ENCODE measurements at places on chromosomes 16 and 17.
A peak's percentile ranks its signal among the peaks of the same experiment; 100 is the strongest.

DNA sequence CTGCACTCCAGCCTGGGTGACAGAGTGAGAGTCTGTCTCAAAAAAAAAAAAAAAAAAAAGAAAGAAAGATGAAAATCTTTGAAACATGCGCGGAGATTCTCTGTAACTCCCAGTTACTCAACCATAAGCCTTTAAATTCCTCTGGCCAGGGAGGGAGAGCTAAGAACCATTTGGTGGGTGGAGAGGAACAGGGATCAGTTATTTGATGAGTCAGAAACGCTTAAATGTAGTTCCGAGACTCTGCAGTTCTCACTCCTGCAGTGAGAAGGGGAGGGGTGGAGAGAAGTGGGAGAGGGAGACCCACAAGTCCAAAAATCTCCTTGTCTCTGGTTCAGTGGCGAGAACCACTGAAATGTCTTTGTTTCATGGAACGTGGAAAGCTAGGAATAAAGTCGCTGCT is 266.7 kb downstream of the SOX9 start:
- no peak for DNase-seq

DNA sequence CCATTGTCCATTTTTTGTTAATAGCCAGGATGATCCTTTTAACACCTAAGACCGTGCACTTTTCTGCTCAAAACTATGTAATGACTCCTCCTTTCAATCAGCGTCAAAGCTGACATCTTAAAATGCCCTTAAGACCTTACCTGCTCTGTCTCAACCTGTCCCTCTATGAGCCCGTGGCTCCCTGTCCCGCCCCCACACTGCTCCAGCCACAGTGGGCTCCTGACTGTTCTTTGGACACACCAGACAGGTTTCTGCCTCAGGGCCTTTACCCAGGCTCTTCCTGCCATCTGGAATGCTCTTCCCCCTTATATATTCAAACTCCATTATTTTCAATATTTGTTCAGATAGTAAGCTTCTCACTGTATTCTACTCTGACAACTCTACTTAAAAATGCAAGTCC is 14.1 kb downstream of the CDRT15 start:
- no peak for DNase-seq

DNA sequence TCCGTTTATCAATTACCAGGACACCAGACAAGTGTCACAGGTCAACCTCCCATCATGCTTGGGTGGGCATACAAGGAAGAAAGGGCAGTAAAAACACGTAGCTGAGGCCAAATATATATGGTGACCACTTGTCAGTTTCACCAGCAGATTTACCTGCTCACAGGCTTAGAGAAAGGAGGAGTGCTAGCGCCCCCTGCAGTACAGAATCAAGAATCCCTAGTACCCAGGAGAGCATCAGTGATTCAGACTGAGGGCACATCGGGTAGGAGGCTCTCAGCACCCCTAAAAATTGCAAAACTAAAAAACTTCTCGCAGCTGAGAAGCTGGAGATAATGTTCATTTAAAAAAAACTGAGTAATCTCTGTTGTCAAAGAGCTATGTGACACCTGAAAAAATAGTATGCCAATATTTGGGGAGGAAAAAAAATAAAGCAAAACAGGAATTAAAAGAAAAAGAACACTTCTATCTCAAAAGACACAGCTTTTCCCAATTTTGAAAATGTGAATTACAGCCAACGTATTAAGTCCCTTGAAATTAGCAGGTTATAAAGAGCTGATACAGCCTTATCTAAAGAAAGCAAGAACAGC is 21.2 kb upstream of the MON1B start:
- peak; percentile 52 for DNase-seq

DNA sequence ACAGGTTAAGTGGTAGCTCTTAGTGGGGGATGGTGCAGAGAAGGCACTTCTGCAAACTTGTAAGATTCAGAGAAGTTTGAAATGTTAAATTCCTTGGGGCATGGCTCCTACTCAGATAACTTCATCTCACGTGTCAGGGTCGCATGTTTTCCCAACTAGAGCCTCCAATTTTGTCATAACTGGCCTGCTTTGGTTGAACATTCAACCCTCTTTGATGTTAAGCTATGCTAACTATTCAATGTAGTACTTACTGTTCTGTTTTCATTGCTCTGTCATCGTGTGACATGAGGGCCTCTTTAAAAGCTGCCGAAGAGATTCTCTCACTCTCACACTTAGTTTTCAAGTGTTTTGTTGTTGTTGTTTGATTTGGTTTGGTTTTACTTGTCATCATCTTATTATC is 280.8 kb downstream of the CDH11 start:
- DNase-seq = no peak

DNA sequence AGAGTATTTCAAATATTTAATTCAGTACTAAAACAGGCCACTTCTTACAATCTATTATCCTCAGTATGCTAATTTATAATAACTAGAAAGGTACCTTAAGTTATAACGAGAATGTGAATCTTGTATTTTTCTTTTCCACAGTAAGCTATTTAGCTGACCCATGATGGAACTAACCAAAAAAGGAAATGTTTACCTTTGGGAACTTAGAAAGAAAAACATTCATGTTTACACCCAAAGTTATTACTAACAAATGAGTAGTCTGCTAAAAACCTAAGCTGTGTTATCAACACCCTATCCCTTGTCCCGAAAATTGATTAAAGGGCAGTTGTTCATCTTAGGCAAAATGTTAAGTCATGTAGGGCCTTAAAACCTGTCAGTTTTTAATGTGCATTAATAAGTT is 8.1 kb downstream of the GNA13 start:
- DNase-seq = no peak

DNA sequence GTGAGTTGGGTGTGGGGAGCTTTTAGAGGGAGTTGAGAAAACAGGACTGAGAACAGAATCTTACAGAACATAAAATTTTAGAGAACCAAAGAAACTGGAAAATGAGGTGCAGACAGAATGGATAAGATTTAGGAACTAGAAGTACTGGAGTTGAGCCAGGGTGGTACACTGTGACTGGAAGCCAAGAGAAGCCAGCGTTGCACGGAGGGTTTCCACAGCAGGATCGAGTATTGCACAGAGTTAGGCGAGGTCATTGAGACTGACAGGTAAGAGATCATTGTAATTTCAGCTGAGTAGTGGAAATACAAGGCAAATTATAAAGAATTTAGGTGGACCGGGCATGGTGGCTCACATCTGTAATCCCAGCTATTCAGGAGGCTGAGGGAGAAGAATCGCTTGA is 6.6 kb downstream of the GSDMA start:
- DNase-seq = no peak
